ENCODE measurements at places on chromosomes 2 and 18.

- no peak for DNase-seq
These were observed 1094.7 kb downstream of the BCL11A start for GRCh38 chr2:59458800-59459199.

- no peak for DNase-seq
These were observed 43.7 kb downstream of the PTPN2 start for GRCh38 chr18:12840382-12840781.

GRCh38 chr2:190137561-190137960, 75.0 kb upstream of the MSTN start:
- no peak for DNase-seq

GRCh38 chr2:63861220-63861822, 19.6 kb downstream of the UGP2 start:
- no peak for DNase-seq

GRCh38 chr2:71834796-71835195, 312.9 kb downstream of the CYP26B1 start:
- no peak for DNase-seq

GRCh38 chr18:54023471-54023870, 201.0 kb downstream of the MBD2 start:
- no peak for DNase-seq

GRCh38 chr2:196758474-196759377, 40.8 kb downstream of the GTF3C3 start:
- DNase-seq = no peak

GRCh38 chr2:124834331-124834730, 809.2 kb downstream of the CNTNAP5 start:
- DNase-seq = no peak

GRCh38 chr2:156704617-156705016, 268.4 kb downstream of the GPD2 start:
- DNase-seq = no peak

DNA sequence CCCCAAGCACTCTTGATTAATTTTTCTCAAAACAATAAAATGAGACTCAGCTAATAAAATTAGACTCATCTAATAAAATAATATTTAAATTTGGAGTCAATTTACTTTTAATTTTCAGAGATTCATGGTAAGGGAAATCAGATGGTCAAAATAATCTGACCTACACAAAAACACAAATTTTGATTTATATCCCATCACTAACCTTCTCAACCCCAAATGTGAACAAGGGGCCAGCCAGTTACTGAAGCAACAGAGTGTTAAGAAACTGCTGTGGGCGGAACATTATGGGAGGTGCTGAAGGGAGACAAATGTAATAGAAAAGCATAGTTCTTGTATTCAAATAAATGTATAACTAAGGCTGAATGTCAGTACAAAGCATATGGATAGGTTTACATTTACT, 28.5 kb upstream of the PPP3R1 start:
- DNase-seq = no peak

GRCh38 chr2:165054652-165055051, 99.3 kb upstream of the SLC38A11 start:
- no peak for DNase-seq

DNA sequence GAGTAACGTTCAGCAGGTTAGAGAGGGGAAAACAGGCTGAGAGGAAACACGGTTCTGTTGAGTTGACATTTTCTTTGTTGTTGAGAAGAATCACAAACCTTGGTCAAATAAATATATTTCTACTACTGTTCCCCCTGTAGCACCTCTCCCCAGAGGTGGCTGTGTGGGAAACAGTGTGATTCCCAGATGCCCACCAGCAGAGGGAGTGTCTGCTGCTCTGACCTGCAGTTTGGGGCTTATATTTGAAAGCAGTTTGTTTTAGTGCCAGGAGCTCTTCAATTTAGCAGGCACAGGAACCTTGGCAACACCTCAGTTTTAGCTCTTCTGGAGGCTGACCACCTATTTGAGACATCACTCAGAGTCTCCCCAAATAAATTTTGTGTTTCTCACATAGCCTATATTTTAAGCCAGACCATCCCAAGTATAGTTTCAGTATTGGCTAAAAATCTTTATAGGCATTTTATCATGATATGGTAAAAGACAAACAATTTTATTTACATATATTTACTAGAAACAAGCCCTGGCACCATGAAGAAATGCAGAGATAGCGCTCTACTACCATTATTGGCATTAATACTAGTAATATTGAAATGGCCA, 75.7 kb downstream of the PIK3C3 start:
- no peak for DNase-seq

- DNase-seq = no peak
These were observed 19.8 kb downstream of the ABHD3 start for GRCh38 chr18:21684731-21685130.

DNA sequence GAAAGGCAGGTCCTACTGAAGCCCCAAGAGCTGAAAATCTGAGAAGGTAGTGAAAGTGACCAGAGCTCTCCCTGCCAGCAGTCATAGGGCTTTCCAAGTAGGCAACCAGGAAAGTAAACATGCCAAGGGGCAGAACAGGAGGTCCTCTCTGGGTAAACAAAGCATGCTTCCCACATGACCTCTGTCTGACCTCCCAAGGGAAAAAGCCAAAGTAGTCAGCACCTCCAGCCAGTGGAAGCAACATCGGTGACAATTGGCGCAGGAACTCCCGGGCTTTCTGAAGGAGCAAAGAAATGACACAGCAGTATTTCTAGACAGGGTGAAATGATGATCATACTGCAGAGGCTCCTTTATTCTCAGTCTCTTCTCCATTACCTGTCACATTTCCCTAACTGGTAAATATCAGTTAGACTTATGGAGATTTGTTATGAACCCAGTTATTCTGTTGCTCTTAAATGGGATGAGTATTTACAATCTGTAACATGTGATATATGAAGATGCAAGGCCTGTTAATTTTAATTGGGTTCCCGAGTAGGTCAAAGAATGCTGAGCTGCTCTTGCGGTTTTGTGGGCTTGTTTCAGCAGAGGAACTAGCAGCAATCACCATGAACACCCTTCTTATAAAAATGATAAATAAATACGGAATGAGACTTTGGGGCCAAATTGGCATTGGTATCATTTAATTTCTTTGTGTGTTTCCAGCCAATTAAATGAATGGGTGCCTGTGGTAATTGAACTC, 321.0 kb downstream of the RND3 start:
- DNase-seq = no peak

GRCh38 chr2:201223089-201224073, 37.0 kb upstream of the CASP8 start:
- no peak for DNase-seq

- DNase-seq = no peak
These were observed 6.0 kb downstream of the KRCC1 start for GRCh38 chr2:88049622-88050021.

DNA sequence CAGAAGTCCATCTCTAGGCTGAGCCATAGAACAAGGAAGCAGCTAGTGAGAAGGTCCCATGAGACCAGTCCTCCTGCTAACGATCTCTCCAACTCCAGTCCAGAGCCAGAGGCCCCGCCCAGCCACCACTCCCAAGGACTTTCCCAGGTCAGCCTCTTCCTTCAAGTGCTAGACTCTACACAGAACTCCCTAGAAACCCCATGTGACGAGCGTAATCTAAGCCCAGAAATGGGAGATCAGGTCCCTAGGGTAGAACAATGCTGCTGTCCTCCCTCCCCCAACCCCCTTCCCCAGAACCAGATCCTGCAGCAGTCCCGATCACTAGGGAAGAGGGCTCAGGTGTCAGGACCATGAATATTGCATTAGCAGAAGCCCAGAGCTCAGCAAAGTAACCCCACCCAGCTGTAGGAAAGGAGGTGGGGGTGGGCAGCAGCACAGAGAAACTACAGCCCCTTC, 6.9 kb downstream of the DCTN1 start:
- DNase-seq = no peak

DNA sequence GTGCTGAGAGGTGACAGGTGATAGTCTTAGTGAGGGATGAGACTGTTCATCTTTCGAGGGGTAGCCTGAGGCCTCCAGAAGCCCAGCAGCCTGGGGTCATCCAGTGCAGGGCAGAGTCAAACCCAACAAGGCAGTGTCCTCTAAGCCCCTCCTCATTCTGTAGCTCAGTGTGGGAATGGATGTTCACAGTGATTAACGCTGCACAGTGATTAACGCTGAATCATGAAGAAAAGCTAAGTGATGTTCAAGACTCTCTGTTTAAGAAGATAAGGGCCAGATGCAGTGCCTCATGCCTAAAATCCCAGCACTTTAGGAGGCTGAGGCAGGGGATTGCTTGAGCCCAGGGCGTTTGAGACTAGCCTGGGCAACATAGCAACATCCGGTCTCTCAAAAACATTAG, 56.3 kb upstream of the LAPTM4A start:
- DNase-seq = no peak

DNA sequence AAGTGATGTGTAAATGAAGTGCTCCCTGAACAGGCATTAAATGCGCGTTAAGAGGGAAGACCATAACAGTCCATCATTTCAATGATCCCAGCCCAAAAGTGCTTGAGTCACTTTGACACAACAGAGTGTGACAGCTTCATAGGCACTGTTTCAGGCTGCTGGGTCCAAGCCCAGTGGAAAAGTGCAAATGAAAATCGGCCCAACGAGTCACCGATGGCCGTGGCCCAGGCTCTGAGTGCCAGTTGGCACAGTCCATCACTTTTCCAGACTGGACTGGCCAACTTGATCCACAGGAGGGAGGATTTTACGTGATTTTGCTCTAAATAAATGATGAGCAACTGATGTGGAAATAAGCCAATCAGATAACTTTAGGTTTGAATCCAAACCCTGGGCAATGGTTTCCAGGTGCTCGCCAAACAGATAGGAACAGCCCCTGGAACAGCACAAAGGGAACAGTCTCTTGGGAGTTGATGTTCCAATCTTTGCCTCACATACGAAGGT, 114.0 kb downstream of the SP3 start:
- no peak for DNase-seq

GRCh38 chr2:219441451-219442255, 7.0 kb downstream of the SPEG start:
- DNase-seq = no peak

DNA sequence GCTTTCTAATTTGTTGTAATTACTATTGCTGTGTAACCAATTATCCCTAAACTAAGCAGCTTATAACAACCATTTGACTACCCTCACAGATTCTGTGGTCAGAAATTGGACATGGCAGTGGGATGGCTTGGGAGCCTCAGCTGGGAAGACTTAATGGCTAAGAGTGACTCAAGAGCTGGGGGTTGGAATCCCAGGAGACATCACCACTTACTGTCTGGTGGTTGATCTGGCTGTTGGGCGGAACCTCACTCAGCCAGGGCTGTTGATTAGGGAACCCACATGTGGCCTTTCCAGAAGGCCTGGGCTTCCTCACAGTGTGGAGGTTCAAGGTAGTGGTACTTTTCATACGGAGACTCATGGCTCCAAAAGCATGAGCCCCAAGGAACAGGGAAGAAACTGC, 49.8 kb downstream of the E2F6 start:
- no peak for DNase-seq

DNA sequence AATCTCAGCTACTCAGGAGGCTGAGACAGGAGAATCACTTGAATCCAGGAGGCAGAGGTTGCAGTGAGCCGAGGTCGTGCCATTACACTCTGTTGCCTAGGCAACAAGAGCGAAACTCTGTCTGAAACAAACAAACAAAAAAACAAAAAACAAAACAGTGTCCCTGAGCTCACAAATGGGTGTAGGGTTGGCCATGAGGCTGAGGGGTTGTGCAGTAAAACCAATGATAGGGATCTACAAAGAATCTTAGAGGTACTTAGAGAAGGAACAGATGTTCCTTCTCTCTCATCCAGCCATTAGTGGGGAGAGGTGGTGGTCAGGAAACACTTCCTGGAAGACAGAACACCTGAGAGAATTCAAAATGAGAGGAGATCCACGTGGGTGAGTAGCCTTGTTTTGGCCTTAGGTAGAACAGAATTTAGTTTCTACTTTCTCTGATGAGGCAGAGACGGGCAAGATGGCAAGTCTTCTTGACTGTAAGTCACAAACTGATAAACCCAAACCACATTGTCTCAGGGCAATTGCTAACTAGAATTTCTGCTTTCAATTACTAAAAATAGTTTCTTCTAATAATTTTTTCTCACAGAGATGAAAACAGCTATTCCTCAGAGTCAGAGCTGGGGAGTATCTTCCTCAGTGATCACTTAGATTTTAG, 61.5 kb upstream of the PPM1B start:
- no peak for DNase-seq

DNA sequence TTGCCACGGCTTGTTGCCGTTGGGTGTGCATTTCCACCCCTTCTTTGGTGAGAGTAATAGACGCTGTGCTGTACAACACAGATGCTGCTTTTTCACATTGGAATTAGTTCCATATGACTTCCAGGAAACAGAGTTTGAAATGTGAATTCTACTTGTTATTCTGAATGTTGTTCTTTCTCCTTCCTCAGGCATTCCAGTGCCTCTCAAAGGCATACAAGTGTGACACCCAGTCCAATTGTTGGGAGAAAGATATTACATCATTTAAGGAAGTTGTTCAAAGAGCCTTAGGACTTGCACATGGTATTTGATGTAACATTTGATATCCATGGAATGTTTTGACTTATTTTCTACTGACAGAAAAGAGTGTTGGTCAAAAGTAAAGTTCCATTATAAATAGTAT, 134.4 kb upstream of the LTBP1 start:
- no peak for DNase-seq

GRCh38 chr2:69933254-69933828, 18.4 kb downstream of the MXD1 start:
- DNase-seq = no peak

DNA sequence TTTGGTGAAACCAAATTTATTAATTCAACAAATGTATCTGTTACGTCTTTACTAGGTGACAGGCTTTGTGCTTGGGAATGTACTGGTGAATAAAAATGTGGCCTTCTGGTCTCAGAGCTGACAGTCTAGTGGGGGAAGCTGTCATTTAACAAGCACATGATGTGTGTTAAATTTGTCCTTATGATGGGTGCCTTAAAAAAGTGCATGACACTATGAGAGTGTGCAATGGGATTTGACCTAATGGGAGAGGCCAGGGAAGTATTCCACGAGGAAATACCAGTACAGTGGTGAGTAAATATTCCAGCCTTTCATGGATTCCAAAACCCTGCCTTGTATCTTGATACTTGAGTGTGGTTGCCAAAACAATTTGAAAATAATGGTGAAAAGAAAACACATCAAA, 308.9 kb downstream of the PLCL1 start:
- no peak for DNase-seq

DNA sequence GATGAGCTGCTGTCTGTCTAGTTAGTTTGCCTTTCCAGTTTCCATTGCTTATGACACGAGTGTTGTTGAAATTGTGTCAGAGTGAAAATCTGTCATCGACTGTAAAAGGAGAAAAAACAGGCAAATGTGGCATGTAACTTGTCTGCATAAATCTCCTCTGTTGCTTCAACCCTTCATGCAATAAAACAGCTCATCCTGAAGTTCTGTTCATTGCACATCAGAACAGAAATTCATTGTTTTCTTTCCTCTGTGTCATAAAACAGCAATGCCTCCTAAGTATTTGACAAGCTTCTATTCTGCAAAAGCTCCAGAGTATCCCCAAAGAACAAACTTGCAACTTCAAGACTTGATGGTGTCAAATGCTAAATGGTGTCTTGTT, 432.1 kb downstream of the MEIS1 start:
- no peak for DNase-seq

- DNase-seq = peak; percentile 41
These were observed 158.4 kb downstream of the SETBP1 start for GRCh38 chr18:44838971-44839666.

Data from stimulated activated CD8-positive, alpha-beta memory T cell treated with anti-CD3 and anti-CD28 coated beads, Interleukin-7, amount 100 ng/mL, for 24 hours (primary cell).